ENCODE measurements at places on chromosomes 12 and 14.

- DNase-seq: no peak
Measured at GRCh38 chr14:95424529-95424928, 91.9 kb downstream of the SYNE3 start.

GRCh38 chr12:55845785-55846496 lies 3.2 kb upstream of the MMP19 start:
- no peak for DNase-seq

GRCh38 chr14:50362764-50363713 lies 33.6 kb downstream of the CDKL1 start:
- no peak for DNase-seq

DNA sequence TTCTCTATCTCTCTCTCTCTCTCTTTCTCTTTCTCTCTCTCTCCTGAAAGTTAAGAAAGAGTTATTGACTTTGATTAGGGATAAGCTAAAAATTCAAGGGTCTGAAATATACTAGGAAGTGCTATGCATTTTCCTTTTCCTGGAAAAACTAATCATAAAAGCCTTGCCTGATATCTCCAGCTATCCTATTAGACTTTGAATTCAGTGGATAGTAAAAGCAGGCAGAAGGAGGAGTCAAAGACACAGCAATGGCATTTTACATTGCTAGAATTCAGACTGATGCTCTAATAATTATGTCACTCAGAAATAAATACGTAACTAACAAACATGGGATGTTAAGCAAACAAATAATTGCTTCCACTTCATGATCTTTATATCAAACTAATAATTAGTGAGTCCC lies 272.0 kb downstream of the SSPN start:
- DNase-seq: no peak

DNA sequence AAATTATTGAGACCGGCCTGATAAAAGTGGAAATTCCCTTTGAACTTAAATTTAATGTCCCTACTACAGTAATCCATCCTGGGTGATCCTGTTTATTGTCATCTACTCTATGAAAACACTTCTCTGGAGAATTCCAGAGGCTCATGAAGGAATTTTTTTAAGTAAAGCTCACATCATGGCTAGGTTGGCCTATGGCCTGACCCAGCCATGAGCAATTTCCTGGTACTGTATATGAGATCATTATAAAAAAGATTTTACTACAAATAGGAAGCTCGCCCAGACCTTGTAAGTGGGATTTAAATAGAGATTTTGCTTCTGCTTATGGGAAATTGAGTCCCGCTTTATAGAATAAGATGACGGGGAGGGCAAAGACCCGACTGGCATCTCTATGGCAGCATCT lies 215.5 kb downstream of the DPF3 start:
- no peak for DNase-seq

DNA sequence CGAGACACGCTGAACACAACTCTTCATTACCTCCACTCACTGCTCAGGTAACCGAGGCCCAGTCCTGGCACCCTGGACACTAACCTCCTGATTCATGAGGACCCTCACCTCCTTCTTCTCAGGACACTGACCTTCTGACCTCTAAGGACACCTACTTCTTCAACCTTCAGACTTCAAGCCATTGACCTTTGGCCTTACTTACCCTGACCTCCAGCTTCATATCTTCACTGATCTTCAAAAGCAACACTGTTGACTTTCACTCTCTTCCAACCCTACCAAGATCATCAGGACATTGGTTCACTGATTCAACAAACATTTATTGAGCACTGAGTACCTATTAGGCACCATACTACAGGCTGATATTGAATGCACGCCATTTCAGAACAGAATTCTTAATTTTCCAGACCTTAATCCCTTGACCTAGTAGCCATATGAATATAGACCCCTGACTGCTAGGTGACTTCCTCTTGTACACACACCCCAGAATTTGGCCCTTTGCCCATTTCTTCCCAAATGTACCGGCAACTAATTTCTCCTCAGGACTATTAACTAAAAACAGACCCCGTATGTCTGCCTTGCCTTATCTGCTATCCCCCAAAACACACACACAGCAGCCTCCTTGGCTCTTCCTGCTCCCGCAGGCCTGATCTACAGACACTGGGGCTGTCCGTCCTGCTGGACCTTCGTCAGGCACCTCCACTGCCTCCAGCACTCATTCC lies 5.8 kb downstream of the ARHGEF40 start:
- no peak for DNase-seq

- DNase-seq: no peak
Measured at GRCh38 chr12:12992418-12993130, 7.5 kb downstream of the HEBP1 start.
